ENCODE measurements at places on chromosomes 11 and 22. TPM values are rescaled to one million over a fixed set of nuclear protein-coding genes. Genes with fewer than 3 reads are reported as not detected.

- no peak for DNase-seq
Observed at GRCh38 chr11:73262851-73263495, 9.2 kb upstream of the P2RY6 start.

- DNase-seq: no peak
Observed at GRCh38 chr22:44358709-44359440, 46.1 kb upstream of the SHISAL1 start.

GRCh38 chr11:35347921-35348331, 71.4 kb downstream of the SLC1A2 start:
- DNase-seq: no peak

The CYP2D6 gene
- 3.4 TPM for polyA plus RNA-seq

The NLRP14 gene
- 0.79 TPM for polyA plus RNA-seq

- no peak for DNase-seq
Observed at GRCh38 chr11:119810478-119811232, 81.7 kb upstream of the NECTIN1 start.

The DUSP18 gene
- 5.5 TPM for polyA plus RNA-seq

Measured in right renal cortex interstitium (tissue), 3 donors.